Foreskin fibroblast (primary cell): ENCODE measurements at places on chromosomes 13 and 19.

DNA sequence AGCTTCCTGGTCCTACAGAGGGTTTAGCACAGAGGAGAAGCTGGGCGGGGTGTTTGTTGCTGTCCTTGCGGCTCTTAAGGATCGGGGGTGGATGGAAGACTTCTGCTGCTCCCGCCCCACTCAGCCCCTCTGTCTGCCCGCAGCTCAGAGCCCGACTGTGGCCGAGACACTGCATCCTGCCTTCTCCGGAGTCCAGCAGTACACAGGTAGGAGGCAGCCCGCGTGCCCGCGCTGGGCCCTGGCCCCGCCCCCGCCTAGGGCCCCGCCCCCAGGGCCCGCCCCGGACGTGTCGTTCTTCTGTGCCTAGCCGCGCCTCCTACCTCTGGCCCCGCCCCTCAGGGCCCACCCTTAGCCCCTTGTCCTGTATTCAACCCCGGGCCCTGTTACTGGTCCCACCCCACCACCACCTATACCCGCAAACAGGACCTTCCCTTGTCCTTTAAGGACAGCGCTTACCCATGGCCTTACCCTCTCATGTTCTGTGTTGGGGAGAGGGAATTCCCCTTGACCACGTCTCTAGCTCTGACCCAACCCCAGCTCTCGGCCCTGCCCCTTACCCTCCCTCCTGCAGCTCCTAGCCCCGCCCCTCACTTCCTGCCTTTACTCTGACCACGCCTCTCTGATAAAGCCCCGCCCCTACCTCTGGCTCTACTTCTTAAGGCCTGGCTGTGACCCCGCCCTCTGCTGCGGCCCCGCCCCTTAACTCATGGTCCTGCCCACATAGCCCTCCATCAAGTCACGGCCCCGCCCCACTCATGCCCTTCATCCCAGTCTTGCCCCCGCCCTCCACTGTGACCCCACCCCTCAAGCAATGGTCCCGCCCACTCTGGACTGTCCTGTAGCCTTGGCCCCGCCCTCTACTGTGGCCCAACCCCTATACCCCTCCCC lies 60.5 kb downstream of the CELF5 start:
- peak; percentile 54 for DNase-seq

- DNase-seq = no peak
Measured at GRCh38 chr19:58549664-58550361, 5.1 kb downstream of the CHMP2A start.

DNA sequence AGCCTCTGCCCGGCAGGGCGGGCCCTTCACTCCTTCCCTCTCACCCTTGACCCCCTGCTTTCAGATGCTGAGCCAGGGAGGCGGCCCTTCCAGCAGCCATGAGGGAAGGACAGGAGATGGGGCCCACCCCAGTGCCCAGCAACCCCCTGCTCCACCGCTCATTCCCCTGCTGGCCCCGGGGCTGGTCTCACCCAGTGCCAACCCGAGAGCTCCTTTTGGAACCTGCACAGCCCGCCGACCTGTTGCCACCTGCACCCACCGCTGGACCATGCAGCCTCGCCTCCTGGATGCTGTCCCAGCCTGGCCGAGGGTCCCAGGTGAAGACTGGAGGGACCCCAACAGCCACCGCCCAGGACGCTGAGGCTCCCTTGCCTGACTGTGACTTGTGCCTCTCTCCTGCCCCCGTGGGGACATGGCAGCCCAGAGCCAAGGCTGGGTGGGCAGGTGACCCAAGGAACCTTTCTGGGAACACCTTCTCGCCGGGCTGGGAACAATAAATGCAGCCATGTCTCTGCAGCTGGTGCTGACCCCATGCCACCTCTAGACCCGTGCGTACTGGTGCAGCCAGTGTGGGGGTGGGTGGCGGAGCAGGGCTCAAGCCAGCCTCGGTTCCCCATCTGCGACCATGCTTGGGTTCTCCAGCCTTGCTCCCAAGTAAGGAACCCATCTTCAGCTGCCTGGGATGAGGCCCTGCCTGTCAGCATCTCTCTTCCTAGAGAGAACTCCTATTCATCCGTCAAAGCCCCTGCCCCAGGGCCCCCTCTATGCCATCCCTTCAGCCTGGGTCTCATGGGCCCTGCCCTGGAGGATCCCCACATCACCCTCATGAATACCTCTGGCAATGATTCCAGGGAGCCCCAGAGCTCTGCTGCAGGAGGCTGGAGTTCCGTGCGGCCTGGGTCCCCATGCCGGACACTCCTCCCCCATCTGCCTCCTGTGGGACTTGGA lies 3.7 kb downstream of the FAM174C start:
- no peak for DNase-seq

DNA sequence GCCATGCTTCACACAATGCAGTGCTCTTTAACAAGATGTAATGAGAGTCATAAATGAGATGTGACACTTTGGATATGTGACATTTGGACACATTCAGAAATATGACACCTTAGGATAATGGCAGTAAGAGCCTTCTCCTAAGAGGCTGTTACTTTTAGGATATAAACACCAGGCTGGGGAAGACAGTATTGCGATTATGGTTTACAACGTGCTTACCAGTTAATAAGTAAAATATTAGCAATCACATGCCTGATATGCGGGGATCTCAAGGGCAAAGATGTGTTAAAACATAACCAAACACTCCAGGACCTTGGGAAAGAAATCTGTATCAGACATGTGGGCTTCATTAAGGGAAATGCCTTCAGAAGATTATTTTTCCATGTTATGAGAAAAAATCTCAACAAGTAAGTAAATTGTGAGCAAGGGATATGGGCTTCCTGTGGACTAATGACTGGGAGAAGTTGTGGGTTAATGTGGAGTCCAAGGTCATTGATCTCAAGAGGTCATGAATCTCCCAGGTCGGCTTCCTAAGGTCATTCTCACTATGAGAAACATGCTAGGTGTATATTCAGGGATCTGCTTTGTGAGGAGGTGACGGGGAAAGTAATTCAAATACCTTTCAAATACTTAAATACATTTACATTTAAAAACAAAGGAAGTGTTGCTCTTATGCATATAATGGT lies 105.3 kb downstream of the STARD13 start:
- peak; percentile 23 for DNase-seq

GRCh38 chr19:23071147-23071511 lies 45.7 kb upstream of the ZNF730 start:
- peak; percentile 10 for DNase-seq

DNA sequence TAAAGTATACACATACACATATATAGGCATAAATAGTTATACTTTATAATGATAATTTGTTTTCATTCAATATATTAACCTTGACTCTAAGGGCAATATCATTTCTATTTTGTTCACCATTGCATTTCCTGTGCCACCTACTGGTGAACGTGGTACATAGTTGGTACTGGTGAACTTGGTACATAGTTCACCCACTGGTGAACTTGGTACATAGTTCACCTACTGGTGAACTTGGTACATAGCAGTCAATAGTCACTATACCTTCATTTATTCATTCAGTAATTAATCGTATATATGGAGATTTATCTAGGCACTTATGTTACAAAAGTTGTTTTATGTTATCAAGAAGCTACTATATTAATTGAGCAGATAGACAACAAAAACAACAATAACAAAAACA lies 172.6 kb upstream of the ATXN8OS start:
- DNase-seq = no peak

DNA sequence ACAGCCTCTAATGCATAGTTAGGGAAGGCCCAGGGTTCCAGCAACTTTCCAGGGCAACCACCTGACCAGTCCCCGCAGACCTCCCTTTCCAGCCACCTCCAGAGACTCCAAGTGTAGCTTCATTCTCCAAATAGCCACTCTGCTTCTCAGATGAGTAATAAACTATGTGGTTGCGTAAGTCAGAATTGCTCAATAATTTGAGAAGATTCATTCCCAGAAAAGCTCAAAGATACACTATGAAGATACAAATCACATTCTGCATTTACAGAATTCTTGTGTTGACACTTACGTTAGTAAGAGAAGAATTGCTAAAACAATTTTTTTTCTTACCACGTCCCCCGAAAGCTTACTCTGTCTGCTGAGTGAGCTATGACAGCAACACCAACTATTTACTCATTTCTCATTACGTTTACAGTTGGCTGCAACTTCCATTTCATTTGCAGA lies 8.2 kb upstream of the LATS2 start:
- DNase-seq = peak; percentile 90

DNA sequence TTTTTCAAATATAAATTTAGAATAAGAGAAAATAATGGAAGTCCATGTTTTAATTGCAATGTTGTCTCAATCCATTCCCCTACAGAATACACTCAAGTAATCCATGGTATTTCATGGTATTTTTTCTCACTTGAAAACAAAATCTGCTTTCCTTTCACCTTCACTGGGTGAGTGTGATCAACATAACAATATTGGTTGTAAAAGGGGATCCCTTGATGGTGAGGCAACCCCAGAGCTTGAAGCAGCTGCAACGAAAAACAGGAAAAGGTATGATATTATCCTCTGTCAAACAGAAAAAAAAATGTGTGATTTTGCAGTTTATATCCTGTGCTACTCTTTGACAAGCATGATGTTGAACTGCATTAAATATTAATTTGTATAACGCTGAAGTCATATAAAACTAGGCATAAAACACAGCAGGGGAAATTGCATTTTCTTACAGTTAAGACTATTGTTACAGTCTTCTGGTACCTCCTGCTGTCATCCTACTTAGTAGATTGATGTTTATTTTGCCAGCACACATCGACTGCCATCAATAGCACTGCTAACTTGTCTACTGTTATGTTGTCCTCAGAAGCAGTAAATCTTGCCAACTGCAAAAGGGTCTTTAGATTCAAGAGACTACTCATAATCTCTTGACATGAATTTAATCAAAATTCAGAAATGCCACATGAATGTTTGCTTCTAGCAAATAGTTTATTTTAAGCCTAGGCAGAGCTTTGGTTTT lies 373.1 kb upstream of the MIR17HG start:
- no peak for DNase-seq

DNA sequence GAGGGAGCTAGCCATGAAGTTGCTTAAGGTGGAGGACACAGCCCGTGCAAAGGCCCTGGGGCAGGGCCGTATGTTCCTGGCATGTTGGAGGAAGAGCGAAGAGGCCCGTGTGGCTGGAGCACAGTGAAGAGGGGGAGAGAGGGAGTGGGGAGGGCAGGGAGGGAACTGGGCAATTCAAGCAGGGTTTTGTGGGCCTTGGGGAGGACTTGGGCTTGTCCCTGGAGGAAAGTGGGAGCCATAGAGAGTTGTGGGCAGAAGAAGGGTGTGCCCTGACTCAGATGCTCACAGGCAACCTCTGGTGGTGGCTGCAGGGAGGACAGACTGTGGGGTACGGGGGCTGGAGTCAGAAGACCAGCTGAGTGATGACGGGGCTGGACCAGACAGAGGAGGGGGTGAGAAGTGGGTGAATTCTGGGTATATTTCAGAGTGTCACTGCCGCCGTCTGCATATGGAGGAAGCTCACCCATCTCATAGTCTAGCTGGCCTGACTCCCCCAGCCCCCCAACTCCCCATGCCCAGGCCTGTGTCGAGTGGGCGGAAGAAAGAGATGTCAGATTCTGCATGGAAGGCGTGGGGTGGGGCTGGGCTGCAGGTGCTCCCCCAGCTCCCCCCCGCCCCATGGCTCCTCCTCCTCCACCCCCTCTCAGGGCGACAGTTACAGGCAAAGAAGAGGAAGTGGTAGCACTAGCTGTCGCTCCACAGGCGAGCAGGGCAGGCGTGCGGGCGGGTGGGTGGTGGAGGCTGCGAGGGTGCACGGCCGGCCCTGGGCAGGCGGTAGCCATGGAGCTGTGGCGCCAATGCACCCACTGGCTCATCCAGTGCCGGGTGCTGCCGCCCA lies at the start of gene VAV1:
TSS of gene VAV1 (plus strand) at position 681 of the 838 bp plus-strand sequence. CDS start at position 781, 100 bp downstream.
- no peak for DNase-seq

DNA sequence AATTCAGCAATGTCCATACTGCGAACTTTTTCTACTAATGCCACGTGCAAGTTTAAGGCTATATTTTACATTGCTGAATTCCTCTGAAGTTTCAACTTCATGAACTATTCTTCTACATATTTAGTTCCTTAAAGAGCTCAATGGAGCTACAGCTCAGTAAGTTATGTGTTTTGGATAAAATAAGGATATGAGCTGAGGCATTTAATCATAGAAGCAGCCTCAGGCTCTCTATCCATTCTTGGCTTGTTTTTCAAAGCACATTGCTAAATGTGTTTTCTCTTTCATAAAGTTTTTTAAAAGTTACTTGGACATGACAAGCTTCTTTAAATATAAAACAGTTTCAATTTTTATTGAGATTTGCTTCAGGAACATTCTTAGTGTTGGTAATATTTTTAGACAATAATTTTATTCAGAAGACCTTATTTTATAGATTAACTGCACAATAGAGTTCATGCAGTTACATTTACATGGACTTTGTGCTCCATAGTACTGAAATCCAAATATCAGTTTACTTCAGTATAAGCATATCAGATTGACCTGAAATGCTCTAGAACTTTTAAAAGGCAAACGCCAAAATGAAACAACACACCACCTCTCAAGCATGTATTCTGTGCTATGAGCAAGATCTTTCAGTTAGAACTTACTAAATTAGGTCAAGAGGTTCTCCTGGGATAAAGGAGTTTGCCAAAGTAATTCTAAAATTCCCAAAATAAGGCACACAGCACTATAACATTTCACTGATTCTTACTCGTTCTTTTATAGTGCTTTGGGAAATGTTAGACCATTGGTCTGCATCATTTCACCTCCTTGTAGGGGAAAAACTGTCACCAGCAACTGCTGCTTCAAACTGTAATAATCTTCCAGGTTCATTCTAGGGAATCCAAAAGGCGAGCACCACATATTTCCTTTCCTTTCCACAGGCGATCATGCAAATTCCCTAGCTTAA lies 275.5 kb downstream of the ENOX1 start:
- no peak for DNase-seq
